Renal cortical epithelial cell (primary cell): ENCODE measurements at places on chromosomes 5 and 9.
A peak's percentile ranks its signal among the peaks of the same experiment; 100 is the strongest.

DNA sequence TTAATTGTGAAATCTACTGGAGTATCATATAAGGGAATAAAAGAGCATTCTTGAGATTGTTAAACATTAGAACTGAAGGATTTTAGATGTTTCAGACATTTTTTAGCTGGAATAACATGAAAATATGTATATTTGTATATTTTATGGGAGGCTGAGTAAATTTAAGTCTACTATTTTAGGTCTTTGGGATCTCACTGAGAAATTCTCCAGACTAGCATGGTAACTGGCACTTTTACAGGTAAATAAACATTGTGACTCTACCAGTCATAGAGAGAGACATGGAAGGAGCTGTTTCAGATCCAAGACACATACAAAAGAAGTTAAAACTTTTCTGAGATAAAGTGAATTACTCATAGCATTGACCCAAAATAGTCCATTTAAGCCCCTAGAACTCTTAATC lies 59.4 kb downstream of the NDUFAF2 start:
- no peak for DNase-seq

GRCh38 chr5:1959725-1960581 lies 77.2 kb upstream of the IRX4 start:
- DNase-seq, result no peak

DNA sequence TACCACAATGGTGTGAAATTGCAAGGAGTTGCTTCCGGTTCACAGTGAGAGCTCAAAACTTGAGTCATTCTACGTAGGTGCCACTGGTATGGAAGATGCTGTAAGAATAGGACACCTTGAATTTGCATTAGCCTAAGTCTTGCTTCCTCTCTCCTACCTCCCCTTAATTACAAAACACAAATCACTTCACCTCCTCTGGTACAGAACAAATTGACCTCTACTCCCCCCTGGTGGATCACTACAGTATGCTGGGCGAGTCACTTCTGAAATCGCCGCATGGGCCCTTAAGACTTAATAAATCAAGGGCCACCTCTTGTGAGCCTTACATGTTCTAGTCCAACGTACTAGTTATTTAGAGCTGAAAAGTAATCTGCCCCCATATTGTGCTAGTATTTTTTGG lies 145.3 kb upstream of the SMARCA2 start:
- DNase-seq, result peak; percentile 2

DNA sequence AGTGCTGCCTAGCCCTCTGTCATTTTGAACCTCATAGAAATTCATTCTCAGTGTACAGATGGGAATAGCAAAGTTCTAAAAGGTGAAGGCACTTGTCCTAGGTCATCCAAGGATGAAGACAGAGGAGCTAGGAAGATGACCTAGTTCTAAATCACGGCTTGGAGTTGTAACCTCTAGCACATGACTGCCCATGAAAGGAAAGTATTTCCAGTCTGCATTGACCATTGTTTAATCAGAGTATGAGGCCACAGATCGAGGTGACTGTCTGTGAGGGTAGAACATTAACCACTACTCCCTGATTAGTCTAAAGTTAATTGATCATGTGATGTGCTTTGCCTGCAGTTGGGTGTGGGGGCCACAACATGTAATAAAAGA lies 674 bp upstream of the TNFSF15 start:
- DNase-seq, result peak; percentile 79

GRCh38 chr9:76904661-76905457 lies 1.1 kb downstream of the PRUNE2 start:
- no peak for DNase-seq

- DNase-seq, result no peak
Observed at GRCh38 chr5:135161221-135161620, 127.2 kb upstream of the PITX1 start.

GRCh38 chr5:89934069-89934468 lies 475.5 kb downstream of the CETN3 start:
- DNase-seq, result no peak

- DNase-seq, result no peak
Observed at GRCh38 chr9:135343837-135344522, 135.6 kb upstream of the PPP1R26 start.

- DNase-seq, result no peak
Observed at GRCh38 chr5:141223112-141223783, at the start of gene PCDHB14. Gene PCDHB14, plus strand, starts transcription at chr5:141223343. Its CDS starts 163 bp downstream, at chr5:141223506.

GRCh38 chr9:3224931-3225330 lies 300.9 kb downstream of the RFX3 start:
- DNase-seq, result no peak
